ENCODE measurements at places on chromosomes 13 and 19. TPM values are rescaled to one million over a fixed set of nuclear protein-coding genes. Genes with fewer than 3 reads are reported as not detected.

GRIN3B gene
- not detected for total RNA-seq

- DNase-seq, result no peak
These were observed 95.3 kb upstream of the GPR12 start for GRCh38 chr13:26855921-26856320.

DNA sequence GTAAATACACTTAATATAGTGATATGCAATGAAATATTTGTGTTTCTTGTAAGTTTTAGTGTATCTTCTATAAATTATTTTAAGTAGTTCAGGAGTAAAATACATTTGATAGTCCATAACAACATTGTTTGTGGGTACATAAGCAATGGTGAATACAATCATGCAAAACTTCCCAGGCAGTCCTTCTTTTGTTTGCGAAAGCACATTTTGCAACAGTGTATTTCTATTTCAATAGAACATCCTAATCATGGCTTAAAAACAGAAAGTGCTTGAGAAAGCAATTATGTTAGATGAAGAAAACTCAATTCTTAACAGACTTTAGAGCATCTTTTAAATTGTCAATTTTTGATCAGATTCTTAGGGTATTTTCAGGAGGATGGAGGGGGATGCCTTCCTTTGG lies 155.6 kb downstream of the POSTN start:
- no peak for DNase-seq

DNA sequence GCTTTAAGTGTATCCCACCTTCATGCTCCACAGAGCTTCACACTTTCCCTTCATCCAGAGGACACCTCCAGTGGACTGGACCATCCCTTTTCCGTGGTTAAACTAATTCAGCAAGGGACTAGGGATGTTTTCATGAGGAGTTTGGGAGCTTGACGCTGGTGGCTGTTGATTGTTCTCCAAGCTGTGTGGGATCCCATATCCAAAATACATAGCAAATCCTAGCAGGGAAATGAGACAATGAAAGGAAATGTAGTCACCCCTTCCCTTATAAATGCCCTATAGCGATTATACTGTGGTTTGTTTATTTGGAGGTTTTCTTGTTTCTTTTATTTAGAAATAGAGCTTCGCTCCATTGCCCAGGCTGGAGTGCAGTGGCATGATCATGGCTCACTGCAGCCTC lies 31.6 kb upstream of the DPRX start:
- no peak for DNase-seq
